Heart left ventricle (tissue), 16 donors: ENCODE measurements at places on chromosomes 7 and 10. TPM values are rescaled to one million over a fixed set of nuclear protein-coding genes. Genes with fewer than 3 reads are reported as not detected.

DNA sequence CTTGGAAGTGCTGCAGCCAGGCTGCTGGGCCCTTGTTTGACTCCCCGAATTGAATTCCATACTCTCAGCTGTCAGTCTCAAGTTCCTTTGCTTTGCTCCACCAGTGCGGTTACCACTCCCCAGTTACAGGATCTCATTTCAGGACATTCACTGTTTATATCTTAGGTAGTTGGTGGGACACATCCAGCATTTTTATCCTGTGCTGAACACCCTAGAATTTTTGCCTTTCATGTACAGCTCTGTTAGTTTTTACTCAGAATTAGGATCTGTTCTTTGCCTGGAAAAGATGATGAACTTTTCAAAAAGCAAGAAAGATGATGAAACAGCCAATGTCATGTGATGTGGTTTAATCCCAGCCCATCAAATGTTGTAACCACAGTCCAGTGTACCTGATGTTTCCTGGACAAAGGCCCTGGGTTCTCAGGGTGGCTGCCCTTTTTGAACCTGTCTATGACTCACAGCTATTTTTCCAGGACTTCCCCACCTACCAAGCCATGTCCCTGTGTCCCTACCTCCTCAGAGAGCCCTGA lies 149.7 kb downstream of the NOC3L start:
- DNase-seq: no peak

DNA sequence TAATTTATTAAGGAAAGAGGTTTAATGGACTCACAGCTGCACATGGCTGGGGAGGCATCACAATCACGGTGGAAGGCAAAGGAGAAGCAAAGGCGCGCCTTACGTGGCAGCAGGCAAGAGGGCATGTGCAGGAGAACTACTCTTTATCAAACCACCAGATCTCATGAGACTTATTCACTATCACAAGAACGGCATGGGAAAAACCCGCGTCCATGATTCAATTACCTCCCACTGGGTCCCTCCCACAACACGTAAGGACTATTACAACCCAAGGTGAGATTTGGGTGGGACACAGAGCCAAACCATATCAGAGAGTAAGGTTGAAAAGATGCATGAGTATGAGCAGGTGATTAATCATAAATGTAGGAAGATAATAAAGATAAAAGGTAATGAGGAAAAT lies 3.2 kb upstream of the JCAD start:
- no peak for DNase-seq

GRCh38 chr10:5563321-5563961 lies 38.7 kb downstream of the CALML3 start:
- no peak for DNase-seq

- DNase-seq: no peak
Measured at GRCh38 chr10:88082391-88082790, 219.0 kb downstream of the PTEN start.

DNA sequence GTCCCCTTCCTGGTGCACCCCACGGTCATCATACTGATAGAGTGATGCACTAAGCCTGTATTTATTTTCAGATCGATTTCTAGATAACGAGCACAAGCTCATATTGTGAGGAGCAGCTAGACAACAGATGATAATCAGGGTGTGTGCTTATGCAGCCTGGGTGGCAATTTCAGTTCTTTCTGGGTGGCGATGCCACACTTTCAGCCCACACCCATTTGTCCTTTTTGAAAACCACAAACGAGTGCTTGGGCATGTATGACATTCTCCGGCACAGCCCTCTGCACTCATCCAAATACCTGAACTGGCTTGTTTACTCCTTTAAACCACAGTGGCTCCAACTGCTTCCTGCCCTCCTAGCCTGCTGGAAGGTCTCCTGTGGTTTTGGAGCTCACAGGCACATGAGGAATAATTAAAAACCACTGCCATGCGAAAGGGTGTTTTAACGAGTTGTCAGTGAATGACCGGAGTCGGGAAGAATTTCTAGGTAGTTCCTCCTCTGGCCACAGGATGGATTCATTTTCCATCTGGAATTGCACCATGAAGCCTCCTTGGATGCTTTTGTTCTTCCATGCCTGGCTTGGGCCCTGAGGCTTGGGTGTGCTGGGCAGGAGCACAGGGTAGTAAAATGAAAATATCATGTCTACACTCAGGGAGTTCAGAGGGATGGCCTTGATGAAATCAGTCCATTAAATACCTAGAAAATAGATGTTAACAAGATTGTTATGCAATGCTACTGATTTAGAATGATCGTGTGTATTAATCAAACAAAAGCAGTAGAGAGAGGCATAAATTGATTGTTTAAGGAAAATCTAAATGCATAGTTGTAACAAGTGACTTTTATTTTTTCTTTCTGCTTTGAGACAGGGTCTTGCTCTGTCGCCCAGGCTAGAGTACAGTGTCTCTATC lies 52.4 kb upstream of the ITGB1 start:
- no peak for DNase-seq

DNA sequence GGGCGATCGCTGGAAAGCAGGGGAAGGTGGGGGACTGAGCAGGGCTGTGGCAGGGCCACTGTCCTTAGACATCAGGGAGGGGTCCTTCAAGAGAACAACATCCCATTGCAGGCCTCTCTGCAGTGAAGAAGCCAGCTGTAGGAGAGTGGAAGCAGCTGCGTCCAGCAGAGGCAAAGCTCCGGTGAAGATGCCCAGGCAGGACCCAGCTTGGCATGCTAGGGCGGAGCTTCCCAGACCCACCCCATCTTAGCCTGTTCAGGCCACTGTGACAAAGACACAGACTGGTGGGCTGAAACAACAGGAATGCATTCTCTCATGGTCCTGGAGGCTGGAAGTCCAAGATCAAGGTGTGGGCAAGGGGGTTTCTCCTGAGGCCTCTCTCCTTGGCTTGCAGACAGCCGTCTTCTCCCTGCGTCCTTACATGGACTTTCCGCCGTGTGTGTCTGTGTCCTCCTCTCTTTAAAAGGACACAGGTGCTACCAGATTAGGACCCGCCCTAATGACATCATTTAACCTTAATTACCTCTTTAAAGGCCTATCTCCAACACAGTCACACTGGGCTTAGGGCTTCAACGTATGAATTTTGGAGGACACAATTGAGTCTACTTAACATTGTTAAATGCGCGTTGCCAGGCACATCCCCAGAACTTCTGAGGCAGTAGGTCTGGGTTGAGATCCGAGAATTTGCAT lies 178.1 kb upstream of the GRB10 start:
- DNase-seq: no peak

- no peak for DNase-seq
Measured at GRCh38 chr10:12782537-12782936, 219.0 kb downstream of the CCDC3 start.

- DNase-seq: no peak
Measured at GRCh38 chr10:73644767-73645166, 3.5 kb upstream of the MYOZ1 start.

DNA sequence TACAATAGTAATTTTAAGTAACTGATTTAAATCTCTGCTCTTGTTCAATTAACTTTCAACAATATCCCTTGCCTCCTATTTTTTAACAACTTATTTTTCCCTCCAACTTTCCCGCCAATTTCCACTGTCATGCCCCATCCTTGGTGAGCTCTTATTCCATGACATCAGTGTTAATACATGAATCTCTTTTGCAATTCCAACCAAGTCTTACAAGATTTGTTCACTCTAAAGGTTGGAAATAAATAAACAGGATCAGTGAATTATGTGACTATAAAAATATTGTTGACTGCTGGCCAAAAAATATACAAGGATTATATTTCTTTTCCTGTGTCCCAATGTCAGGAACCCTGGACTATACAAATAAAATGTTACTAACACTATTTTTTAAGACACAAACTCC lies 21.0 kb upstream of the AGMO start:
- no peak for DNase-seq

- no peak for DNase-seq
Measured at GRCh38 chr7:70393956-70394355, 738.0 kb upstream of the GALNT17 start.

DNA sequence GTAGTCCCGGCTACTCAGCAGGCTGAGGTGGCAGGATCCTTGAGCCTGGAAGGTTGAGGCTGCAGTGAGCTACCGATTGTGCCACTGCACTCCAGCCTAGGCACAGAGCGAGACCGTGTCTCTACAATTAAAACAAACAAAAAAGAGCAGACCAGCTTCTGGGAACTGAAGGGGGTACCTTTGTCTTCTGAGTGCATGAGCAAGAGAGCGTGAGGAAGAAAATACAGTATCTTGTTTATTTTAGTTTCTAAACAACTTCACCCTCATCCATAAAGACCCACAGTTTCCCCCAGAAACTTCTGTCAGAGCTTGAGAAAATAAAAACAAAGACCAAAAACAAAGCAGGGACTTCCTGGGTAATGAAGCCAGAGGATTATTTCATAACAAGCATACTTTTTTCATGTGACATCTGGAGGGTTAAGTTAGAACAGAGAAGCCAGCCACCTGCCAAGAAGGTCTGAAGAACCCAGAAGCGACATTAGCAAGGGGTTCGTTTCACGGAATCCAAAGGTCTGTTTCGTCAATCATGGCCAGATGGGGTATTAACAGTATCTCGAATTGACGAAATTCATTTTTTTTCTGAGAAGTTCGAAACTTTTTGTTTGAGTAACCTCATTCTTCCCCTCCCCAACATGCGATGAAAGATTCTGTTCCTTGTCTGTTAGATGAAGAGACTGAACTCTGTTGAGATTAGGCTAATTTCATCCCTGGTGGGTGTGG lies 10.2 kb upstream of the IL2RA start:
- DNase-seq: no peak

DNA sequence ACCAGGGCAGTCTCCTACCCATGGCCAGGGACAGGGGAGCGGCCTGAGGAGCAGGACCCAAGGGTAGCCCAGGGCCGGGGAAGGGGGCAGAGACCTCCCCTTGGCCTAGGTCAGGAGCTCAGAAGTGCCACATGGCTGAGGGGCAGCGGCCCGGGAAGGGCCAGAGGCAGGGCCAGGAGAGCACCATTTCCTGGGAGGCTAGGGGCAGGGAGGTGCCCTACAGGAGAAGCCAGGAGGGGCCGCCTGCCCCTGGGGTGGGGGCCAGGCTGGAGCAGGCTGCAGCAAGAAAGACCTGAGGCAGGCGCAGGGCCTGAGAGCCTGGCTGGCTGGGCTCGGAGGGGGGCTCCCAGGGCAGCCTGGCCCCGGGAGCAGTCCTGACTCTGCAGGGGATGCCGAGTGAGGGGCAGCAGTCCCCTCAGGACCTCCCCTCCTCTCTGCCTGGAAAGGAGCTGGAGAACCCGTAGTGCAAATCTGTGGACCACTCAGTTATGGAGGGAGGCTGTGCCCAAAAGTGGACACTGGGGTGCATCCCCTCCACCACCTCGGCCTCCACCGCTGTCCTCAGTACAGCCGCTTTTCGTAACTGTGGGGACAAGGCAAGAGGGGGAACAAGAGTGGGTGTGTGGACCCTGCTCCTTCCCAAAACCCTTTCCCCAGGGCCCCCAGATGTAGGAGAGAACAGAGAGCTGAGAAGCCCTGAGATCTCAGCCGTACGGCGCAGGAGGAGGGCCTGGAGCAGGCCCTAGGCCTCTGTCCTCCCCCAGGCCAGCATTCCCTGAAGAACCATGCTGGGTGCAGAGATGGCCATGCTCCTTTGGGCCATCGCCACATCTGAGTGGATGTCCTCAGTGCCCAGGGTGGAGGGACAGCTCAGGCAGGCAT lies 17.1 kb downstream of the IMPDH1 start:
- no peak for DNase-seq

- no peak for DNase-seq
Measured at GRCh38 chr7:106552645-106553445, 108.1 kb downstream of the CCDC71L start.

DNA sequence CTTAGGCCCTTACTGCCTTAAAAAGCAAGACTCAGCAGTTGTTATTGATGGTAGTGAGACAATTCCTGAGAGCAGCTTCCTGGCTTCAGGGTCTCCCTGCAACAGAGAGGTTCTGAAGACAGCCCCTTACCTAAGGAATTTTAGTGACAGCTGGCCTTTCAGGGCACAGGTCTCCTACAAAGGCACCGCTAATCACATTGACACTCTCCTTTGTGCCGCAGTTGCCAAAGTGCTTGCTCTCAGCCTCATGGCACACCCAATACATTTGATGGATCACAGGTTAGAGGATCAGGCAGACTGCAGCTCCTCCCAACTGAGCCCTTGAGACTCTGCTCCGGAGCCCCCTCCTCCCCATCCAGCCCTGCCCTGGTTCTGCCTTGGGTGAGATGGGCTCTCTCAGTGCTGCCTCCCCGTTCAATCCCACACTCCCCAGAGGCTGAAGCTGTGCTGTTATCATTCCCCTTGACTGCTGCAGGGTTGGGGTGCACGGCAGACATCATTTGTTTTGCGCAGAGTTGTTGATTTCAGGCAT lies 198.2 kb downstream of the EMX2 start:
- no peak for DNase-seq

DNA sequence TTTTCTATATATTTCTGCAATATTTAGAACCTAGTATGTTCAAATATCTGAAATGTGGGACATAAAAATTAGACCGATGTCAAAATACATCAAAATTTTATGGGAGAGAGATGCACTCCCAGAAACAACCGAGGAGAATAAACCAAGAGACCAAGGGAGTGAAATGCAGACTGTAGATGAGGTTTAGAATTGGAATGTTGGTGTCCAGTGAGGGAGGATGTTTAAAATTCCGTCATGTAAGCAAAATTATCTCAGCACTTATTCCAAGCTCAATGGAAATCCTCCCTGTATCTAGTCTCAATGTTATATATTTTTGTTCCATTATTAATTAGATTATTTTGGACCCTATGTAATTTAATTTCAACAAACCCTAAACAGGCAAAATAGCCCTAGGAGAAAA lies 61.9 kb upstream of the MAGI2 start:
- no peak for DNase-seq

- no peak for DNase-seq
Measured at GRCh38 chr10:70785190-70785589, at the start of gene TBATA. Gene TBATA (minus strand): TSS chr10:70785377. CDS start chr10:70783379, 1,998 bp downstream.

DNA sequence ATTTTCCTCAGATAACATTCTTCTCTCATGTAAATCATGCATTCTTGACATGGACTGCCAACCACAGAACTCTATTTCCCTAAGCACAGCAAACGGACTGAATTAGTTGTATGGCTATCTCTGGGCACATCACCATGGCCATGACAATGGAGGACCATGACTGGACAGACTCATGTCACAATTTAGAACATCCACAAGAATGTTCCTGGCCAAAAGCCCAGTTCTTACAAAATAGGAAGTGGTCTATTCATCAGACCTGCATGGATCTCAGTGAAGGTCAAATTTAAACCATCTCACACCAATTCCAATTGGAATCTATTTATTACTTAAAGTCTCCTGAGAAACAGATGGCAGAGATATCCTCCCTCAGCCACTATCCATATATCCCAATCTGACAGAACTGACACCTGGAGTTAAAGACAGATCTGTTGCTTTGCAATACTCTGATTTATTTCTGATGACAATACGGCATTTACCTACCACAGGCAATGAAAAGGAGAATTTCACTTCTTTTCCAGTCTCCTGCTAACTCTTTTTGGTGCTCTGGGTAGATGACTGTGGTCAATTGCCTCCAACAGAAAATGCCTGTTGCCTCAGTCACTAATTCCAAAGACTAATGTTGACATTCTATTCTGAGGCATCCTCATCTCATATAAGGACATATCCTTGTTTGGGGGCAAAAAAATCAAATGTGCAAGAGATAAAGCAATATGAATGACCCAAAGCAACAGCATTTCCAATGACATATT lies 254.8 kb downstream of the HTR7 start:
- no peak for DNase-seq

Gene ETV1
- polyA plus RNA-seq: 9.6 TPM

Gene ZCWPW1
- 6.4 TPM for polyA plus RNA-seq

Gene RGR
- polyA plus RNA-seq: 2.0 TPM

Gene SPDYE5
- 0.11 TPM for polyA plus RNA-seq

Gene SPAG6
- polyA plus RNA-seq: not detected

Gene IDI2
- polyA plus RNA-seq: 0.19 TPM

Gene GIMAP4
- polyA plus RNA-seq: 32.8 TPM

Gene ANKRD2
- 857 TPM for polyA plus RNA-seq

Gene GPER1
- polyA plus RNA-seq: 1.8 TPM

Gene RBM33
- polyA plus RNA-seq: 20.0 TPM
